Ureter (tissue), 1 donor: ENCODE measurements at places on chromosomes 6 and 20.
A peak's percentile ranks its signal among the peaks of the same experiment; 100 is the strongest.

DNA sequence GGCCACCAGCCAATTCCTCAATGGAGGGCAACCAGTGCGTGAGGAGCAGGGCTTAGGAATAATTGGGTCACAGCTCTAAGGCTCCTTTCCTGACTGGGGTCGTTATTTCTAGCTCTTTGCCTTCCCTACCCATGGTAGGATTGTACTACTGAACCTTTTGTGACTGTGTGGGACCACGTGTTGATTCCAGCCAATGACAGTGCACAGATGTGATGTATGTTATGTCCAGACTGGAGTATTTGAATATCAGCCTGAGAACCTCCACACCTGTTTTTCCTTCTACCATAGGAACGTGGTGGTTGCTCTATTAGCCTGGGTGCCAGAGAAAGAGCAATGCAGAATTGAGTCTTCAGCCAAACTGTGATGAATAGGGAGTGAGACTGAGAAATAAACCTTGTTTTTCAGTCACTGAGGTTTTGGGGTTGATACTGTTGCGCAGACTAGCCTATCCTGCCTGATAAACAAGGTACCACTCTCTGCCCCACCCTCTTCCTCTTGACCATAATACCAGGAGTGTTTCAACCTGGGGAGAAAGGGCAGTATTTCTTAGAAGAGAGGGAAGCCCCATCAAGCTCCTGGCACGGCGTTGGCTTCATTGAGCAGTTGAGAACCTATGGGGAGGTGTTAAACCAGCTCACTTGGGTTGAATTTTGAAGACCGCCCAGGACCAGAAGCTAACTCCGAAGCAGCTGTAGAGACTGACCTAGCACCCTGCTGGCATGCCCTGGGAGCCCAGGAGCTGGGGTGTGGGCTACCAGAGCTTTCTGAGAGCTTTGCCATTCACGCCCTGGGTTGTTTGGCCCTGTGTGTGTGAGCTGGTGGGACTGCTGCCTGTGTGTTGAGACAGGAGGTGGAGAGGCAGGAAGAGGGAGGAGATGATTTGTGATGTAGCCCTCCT is 105.5 kb upstream of the BACH2 start:
- DNase-seq, result no peak

- no peak for DNase-seq
These were observed 80.8 kb upstream of the MPC1 start for GRCh38 chr6:166463359-166464067.

GRCh38 chr6:11575408-11576033 is 38.0 kb downstream of the TMEM170B start:
- DNase-seq, result peak; percentile 69

DNA sequence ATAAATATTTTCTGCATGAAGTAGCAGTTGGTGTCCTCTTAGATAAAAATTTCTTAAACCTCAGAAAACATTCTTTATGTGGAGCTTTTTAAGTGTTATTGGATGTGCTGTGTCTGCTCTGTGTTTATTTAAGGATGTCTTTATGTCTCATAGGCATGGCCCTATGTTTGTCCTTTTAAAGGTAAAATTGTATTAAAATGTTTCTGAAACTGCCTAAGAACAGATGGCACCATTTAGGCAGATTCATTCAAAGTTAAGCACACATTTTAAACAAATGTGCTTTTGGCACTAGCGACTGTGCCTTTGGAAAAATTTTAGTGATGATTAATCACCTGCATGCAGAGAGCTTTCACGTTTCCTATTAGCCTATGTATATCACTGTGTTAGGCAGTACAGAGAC is 125.2 kb downstream of the KIF6 start:
- DNase-seq, result no peak

DNA sequence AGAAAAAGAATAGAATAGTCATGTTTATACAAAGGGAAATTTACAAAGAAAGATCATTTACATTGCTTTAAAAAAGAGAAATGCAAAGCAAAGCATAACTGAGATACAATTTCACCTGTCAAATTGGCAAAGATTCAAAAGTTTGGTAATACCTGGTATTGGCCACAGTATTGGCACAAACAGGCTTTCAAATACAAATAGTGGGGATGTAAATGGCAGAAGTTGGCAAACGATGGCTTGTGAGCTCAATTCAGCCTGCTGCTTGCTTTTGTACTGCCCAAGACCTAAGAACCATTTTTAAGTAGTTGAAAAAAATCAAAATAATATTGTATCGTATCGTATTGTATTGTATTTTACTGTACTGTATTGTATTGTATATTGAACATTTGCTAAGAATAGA is 194.5 kb upstream of the JAG1 start:
- no peak for DNase-seq

DNA sequence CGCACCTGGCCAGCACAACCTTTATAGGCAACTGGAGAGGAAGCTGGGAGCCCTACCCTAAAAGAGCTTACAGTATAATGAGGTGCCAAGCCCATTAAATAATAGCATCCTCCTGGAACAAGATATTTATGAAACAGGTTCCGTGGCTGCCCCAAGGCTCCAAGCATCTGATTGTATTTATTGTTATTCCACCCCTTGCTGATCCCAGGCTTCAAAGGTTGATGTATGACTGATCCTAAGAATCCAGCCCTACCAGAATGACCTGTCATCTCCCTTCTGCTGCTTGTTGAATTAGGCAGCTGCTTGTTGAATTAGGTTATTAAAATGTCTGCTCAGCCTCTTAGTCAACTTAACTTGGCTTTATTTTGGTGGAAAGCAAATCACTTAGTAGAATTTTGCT is 35.2 kb upstream of the SASH1 start:
- DNase-seq, result no peak
